Activated naive CD4-positive, alpha-beta T cell treated with anti-CD3 and anti-CD28 coated beads for 36 hours (primary cell): ENCODE measurements at places on chromosomes 7 and 10. TPM values are rescaled to one million over a fixed set of nuclear protein-coding genes. Genes with fewer than 3 reads are reported as not detected.

DNA sequence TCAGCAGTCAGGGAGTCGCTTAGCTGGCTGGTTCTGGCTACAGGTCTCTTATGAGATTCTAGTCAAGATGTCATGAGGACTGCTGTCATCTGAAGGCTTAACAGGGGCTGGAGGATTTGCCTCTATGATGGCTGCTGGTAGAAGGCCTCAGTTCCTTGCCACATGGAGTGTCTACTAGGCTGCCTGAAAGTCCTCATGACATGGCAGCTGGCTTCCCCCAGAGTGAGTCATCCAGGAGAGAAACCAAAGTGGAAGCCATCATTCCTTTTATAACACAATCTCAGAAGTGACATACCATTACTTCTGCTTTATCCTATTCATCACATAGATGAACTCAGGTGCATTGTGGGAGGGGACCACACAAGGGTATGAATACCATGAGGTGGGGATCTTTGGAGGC lies 75.1 kb downstream of the EXOC6 start:
- peaks cover 15% of the 10 kb centered on the region for H3K36me3 ChIP-seq
- H3K4me1 ChIP-seq = peaks cover 4% of the 10 kb centered on the region
- H3K27me3 ChIP-seq = no peaks in the 10 kb centered on the region

- no peak overlapping the region for H3K4me3 ChIP-seq
- H3K27ac ChIP-seq = no peak overlapping the region
- H3K36me3 ChIP-seq = no peaks in the 10 kb centered on the region
- no peak for DNase-seq
- H3K4me1 ChIP-seq = peaks cover 21% of the 10 kb centered on the region
These were observed 130.0 kb downstream of the KLF6 start for GRCh38 chr10:3654980-3655379.

DNA sequence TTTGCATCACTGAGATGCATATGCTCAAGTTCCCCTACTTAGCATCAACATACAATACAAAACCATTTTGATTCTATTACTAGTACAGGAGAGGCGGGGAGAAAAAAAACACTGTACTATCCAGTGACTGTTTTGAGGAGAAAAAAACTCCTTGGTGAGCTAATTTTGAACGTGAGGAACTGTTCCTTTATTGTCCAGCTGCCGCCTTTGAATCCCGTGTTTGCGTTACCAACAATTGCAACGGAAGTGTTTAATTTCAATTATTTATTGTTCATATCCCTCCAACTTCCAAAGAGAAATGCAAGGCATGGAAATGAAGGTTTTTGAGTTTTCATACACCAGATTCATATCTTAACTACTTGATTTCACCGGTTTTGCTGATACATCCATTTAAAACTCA lies 66.4 kb upstream of the ARHGAP21 start:
- H3K27ac ChIP-seq = no peak overlapping the region
- no peaks in the 10 kb centered on the region for H3K4me1 ChIP-seq
- H3K4me3 ChIP-seq = no peak overlapping the region
- H3K27me3 ChIP-seq = no peaks in the 10 kb centered on the region

DNA sequence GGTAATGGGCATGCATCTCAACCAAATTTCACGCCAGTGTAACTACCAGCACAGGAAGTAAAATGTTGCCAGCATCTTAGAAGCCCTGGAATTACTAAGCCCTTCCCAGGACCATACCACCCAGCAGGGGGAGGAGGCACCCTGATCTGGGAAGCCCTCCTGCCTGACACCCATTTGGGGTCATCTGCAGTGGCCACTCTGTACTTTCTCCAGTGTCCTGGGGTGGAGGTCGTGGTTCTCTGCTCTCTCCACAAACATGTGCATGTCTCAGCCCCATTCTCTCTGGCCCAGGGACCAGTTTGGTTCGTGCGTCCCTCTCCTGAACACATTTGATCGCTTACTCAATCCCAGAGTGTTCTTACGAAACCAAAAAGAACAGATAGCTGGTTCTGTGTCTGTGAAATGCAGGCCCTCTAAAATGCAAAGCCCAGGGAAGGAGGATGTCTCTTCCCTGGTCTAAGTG lies 9.4 kb upstream of the LRRC27 start:
- peaks cover 25% of the 10 kb centered on the region for H3K36me3 ChIP-seq
- no peak overlapping the region for H3K4me3 ChIP-seq
- H3K27me3 ChIP-seq = no peaks in the 10 kb centered on the region
- DNase-seq = no peak
- H3K27ac ChIP-seq = no peak overlapping the region

GRCh38 chr10:72267381-72267780 lies 6.3 kb upstream of the DDIT4 start:
- peaks cover 33% of the 10 kb centered on the region for H3K4me1 ChIP-seq
- H3K36me3 ChIP-seq = no peaks in the 10 kb centered on the region
- no peak overlapping the region for H3K27ac ChIP-seq
- no peak overlapping the region for H3K4me3 ChIP-seq
- DNase-seq = no peak

GRCh38 chr7:12032146-12032545 lies 178.9 kb upstream of the TMEM106B start:
- no peaks in the 10 kb centered on the region for H3K36me3 ChIP-seq
- no peak overlapping the region for H3K4me3 ChIP-seq
- DNase-seq = no peak
- H3K4me1 ChIP-seq = no peaks in the 10 kb centered on the region

GRCh38 chr10:50641626-50642025 lies 17.9 kb upstream of the SGMS1 start:
- no peak overlapping the region for H3K4me3 ChIP-seq
- DNase-seq = no peak
- H3K4me1 ChIP-seq = peaks cover 10% of the 10 kb centered on the region
- no peaks in the 10 kb centered on the region for H3K36me3 ChIP-seq
- H3K27me3 ChIP-seq = no peaks in the 10 kb centered on the region

DNA sequence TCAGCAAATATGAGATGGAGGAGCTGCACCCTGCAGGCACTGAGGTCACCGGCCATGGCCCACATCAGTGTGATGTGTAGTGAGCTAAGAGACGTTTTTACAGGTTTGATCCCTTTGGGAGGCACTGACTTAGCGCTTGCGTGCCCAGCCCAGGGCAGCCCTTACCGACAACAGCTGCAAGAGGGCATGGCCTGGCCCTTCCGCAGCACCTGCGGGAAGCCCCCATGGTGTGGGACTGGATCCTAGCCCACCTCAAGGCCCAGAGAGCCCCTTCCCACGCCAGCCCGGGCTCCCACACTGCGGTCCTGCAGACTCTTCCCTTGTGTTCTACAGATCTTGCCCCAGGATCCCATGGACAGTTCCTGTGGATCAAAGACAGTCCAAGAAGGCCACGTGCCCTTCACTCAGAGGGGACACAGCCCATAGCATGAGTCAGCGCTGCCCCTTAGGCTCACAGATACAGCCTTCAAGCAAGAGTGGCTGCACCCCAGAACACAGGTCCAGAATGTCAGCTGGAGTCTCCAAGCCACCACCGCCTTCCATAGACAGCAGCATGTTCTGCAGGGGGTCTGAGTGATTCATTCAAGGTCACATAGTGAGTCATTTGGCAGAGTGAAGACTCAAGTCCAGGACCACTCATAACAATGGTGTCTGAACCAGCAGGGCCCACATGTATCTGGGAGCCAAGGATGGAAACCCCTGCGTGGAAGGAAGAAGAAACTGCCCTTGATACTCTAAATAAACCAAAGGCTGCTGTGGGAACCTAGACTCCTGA lies 25.4 kb downstream of the TLL2 start:
- DNase-seq = no peak
- H3K4me1 ChIP-seq = no peaks in the 10 kb centered on the region
- H3K27ac ChIP-seq = no peak overlapping the region
- H3K27me3 ChIP-seq = peaks cover 5% of the 10 kb centered on the region
- H3K4me3 ChIP-seq = no peak overlapping the region

DNA sequence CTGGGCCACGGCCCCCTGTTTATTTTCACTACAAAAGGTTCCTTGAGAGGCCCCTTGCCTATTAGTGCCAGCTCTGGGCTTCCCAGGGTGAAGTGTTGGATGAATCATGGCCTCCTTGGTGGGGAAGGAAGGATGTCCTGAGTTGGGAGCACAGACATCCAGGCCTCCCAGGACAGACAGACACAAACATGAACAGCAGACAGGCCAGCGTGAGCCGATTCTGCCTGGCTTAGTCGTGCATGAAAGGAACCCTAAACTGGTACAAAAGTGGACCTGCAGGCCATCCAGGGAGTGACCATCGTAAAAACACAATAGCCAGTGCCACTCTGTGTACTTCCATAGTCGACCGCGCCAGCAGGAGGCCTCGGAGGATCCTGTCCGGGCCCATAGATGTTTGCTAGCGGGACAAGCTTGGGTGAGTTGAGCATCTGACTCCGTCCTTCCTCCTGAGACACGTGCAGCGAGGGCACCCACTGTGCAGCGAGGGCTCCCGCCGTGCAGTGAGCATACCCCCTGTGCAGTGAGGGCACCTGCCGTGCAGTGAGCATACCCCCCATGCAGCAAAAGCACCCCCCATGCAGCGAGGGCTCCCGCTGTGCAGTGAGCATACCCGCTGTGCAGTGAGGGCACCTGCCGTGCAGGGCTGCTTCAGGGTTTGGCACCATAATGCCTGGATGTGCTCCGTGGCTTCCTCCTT lies 51.3 kb upstream of the PRKAR1B start:
- H3K36me3 ChIP-seq = peaks cover 18% of the 10 kb centered on the region
- no peak for DNase-seq
- no peaks in the 10 kb centered on the region for H3K4me1 ChIP-seq
- H3K27ac ChIP-seq = no peak overlapping the region

DNA sequence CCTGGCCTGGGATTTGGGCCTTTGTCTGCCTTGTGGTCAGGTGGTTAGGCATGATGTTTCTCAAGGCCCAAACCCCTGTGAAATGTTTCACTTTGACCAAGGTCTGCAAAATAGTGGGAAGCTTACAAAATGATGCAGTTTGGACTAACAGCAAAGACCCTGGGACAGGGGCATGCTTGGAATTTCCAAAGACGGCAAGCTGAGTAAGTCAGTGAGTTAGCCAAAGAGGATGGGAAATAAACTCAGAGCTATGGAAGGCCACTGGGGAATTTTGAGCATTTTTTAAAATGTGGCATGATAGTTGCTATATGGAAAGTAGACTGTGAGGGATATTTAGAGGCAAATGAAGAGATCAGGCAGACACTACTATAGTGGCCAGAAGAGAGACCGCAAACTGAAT lies 31.6 kb upstream of the PPP1R3C start:
- H3K27ac ChIP-seq = no peak overlapping the region
- no peak for DNase-seq
- no peak overlapping the region for H3K4me3 ChIP-seq
- no peaks in the 10 kb centered on the region for H3K4me1 ChIP-seq
- H3K27me3 ChIP-seq = peaks cover 16% of the 10 kb centered on the region

DNA sequence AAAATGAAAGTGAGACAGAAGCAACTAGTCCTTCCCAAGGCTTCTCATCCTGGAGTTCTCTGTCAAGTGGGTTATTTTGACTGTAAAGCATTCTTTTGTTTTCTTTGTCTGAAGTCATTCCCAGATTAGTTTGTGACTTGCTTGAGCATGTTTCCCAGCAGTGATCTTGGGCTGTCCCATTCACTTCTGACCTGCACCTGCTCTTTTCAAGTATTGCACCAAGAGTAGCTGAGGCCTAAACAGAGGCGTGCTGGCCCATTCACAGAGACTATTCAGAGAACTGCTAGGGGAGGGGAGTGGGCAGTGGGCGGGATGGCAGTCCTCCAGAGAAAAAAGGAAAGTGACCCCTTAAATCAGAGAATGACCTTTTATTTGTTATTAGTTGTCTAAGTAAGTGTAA lies 61.3 kb downstream of the CACNA2D1 start:
- no peaks in the 10 kb centered on the region for H3K27me3 ChIP-seq
- no peak for DNase-seq
- H3K27ac ChIP-seq = no peak overlapping the region
- H3K4me1 ChIP-seq = no peaks in the 10 kb centered on the region
- no peak overlapping the region for H3K4me3 ChIP-seq

DNA sequence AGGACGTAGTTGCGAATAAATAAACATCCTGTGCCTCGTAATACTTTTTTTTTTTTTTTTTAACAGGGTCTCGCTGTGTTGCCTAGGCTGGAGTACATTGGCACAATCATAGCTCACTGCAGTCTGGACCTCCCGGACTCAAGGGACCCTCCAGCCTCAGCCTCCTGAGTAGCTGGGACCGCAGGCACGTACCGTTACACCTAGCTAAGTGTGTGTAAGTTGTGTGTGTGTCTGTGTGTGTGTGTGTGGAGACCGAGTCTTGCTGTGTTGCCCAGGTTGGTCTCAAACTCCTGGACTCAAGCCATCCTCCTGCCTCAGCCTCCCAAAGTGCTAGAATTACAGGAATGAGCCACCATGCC lies 573 bp upstream of the PON2 start:
- no peak for DNase-seq
- H3K27me3 ChIP-seq = peaks cover 7% of the 10 kb centered on the region
- no peak overlapping the region for H3K27ac ChIP-seq

GRCh38 chr7:36570528-36571189 lies 153.6 kb downstream of the AOAH start:
- no peak for DNase-seq
- H3K36me3 ChIP-seq = no peaks in the 10 kb centered on the region
- no peak overlapping the region for H3K4me3 ChIP-seq

- no peak overlapping the region for H3K27ac ChIP-seq
- DNase-seq = no peak
- H3K4me3 ChIP-seq = no peak overlapping the region
- H3K4me1 ChIP-seq = no peaks in the 10 kb centered on the region
- no peaks in the 10 kb centered on the region for H3K36me3 ChIP-seq
- peaks cover 3% of the 10 kb centered on the region for H3K27me3 ChIP-seq
These were observed 254.8 kb downstream of the PHF14 start for GRCh38 chr7:11228515-11228914.

DNA sequence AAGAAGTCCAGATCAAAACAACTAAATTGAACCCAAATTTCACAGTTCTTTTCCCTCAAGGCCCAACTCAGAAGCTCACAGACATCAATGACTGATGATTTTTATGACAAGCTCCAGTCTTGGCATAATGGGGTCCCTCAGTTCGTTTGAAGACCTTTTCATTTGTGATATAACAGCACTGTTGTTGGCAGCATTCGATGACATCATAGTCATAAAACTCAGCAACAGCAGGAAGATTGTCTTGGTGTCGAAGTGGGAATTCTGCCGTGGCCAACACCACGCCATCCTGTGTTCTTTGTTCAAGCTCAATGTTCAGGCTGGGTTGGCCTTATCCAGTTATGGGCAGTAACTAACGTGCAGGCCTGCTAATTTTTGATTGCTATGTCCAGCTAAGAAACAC lies 261.7 kb downstream of the C7orf25 start:
- H3K36me3 ChIP-seq = no peaks in the 10 kb centered on the region
- no peaks in the 10 kb centered on the region for H3K4me1 ChIP-seq
- no peak for DNase-seq
- no peak overlapping the region for H3K4me3 ChIP-seq
- no peak overlapping the region for H3K27ac ChIP-seq

DNA sequence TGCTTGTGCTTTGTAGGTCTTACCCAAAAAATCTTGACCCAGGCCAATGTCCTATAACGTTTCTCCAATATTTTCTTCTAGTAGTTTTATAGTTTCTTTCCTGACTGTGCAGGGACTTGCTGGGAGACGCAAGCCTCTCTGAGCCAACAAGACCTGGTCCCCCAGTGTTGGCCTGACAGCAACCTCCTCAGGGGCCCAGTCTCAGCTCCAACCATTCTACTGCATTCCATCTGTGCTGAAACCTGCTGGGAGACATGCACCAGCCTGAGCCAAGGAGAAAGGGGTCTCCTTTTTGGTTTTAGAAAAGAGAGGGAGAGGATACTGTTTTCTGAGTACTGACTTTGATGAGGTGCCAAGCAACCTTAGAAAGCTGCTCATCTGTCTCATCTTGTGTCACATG lies 251.4 kb downstream of the PRKG1 start:
- H3K4me3 ChIP-seq = no peak overlapping the region
- H3K4me1 ChIP-seq = no peaks in the 10 kb centered on the region
- DNase-seq = no peak

Gene ANKRD30A
- total RNA-seq = not detected

Gene TLX1
- not detected for total RNA-seq

Gene DNAJC12
- total RNA-seq = 13.2 TPM

Gene TNS3
- 0.19 TPM for total RNA-seq

Gene ATG9B
- total RNA-seq = 4.0 TPM
